Stimulated activated CD8-positive, alpha-beta memory T cell treated with anti-CD3 and anti-CD28 coated beads, Interleukin-7, amount 100 ng/mL, for 4 hours (primary cell): ENCODE measurements at places on chromosomes 7 and 10.

- DNase-seq, result no peak
Measured at GRCh38 chr10:26911811-26912461, 51.2 kb upstream of the ABI1 start.

GRCh38 chr7:45578467-45578866, 4.3 kb downstream of the ADCY1 start:
- no peak for DNase-seq

- no peak for DNase-seq
Measured at GRCh38 chr10:106643473-106643872, 521.0 kb downstream of the SORCS1 start.

GRCh38 chr10:15813415-15813814, 46.9 kb downstream of the MINDY3 start:
- DNase-seq, result no peak

GRCh38 chr7:69684369-69685292, 86.4 kb downstream of the AUTS2 start:
- DNase-seq, result no peak

DNA sequence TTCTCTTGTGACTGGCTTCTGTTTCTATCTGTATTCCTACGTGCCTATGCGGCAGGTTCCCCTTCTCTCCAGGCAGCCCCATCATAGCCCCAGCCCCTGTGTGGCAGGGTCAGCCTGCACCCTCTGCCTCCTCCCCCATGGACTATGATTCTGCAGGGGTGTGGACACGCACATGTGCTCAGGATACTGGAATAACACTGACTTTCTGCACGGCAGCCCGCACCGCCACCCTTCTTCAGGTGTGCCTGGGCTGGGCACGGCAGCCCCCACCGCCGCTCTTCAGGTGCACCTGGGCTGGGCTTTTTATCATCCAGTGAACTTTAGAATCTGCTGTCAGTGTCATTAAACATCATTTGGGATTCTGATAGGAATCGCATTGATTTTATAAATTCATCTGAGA, 202.6 kb upstream of the PPP2R2D start:
- no peak for DNase-seq

DNA sequence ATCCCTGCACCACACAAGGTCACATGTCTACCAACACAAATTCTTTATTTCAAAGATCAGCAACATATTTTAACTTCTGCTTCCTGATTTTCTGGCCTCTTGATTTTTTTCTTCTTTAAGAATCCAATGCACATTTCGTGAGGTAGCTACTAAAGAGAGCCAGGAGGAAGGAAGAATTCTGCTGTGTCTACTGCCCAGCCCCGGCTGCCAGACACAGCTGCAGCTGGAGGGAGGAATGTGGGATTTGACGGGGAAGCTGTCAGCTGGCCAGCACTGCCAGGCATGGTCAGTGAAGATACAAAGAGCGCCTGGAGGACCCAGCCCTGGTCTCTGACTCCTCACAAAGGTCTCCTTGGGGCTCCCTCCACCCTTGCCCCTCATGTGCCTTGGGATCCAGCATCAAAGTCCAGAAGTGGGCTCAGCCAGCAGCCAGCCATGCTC, 6.9 kb upstream of the AOC1 start:
- no peak for DNase-seq

GRCh38 chr7:96238474-96238873, 83.4 kb downstream of the SLC25A13 start:
- no peak for DNase-seq

DNA sequence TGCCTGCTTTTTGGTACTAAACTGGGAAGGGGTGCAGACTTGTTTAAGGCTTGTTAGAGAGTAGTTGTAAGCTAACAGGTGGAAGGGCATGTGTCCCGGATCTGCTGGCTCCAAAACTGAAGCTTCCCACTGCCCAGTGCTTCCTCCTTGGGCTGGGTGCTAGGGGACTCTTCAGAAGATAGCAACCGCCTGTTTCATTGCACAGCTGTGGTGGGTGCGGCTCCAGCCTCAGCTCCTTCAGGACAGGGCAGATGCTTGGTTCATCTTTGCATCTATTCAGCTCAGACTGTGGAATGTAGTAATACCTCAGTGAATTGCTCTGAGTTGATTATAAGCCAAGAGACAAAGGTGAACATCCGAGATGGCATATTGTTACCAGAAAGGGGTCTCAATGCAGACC, 527.1 kb downstream of the TYW1 start:
- no peak for DNase-seq

GRCh38 chr10:28906934-28907333, 229.6 kb downstream of the BAMBI start:
- DNase-seq, result no peak

DNA sequence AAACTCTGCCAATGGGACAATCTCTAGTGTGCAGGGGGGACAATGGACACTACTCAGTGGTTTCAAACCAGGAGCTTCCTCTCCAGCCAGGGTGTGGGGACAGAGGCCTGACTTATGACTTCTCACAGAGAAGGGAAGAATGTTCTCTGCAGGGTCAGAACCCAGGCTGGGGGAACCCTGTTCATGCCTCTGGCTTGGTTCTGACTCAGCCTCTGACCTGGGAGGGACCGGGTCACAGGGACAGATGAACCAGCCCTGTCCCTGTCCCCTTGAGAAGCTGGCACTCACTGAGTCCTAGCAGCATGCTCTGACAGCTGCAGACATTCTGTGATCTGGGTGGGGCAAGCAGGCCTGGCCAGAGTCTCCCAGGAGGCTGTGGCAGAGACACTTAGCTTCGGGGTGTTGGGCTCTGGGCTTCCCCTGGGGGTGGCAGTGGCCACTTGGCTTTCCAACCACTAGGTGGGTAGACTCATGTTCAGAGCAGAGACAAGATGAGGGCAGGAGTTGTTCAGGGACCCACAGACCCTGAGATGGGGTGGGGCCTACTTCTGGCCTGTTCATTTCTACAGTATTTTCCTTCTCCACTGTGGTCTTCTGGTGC, 13.6 kb downstream of the TSPAN15 start:
- DNase-seq, result no peak

DNA sequence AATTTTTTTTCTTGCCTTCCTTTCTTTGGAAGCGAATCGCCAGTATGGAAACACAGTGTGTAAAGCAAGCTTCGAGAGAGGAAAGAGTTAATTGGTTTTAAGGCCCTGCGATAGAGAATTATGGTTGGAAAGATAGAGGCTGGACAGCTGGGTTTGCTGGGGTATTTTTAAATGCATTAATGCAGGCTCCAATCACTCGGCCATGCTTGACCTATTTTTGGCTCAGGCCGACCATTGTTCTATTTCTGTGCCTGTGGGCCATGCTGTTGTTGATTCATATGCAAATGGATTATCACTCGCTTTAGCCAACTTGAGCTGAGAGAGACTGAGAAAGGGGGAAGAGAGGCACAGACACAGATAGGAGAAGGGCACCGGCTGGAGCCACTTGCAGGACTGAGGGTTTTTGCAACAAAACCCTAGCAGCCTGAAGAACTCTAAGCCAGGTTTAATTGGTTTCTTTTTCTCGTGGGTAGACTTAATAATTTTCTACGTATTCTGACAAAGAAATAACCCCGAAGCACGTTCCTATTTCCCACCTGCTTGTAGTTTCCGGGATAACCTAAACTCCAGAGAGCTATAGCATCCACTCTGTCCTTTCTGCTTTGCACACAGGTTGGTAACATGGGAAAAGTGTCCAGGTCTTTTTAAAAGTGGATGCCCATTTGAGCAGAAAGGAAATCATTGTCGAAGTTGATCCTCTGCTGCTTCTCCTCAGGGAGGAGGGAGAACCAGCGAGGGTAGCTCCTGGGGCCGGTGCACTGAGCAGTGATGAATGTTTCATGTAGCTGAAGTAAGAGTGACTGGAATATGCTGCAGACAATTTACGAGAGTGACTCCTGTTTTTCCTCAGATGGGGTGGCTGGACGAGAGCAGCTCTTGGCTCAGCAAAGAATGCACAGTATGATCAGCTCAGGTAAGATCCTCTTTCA, at the start of gene HDAC9:
Gene HDAC9, plus strand, starts transcription at position 338 of the 929 bp plus-strand sequence. Its CDS starts 554 bp downstream, at position 892.
- DNase-seq, result no peak

- DNase-seq, result no peak
Measured at GRCh38 chr7:108384716-108385483, 71.3 kb downstream of the NRCAM start.

- DNase-seq, result no peak
Measured at GRCh38 chr10:34251177-34251576, 563.9 kb downstream of the PARD3 start.

- DNase-seq, result no peak
Measured at GRCh38 chr7:88204525-88205110, 15.2 kb downstream of the SRI start.

- no peak for DNase-seq
Measured at GRCh38 chr7:2203766-2204300, 28.9 kb downstream of the MAD1L1 start.
